Activated CD4-positive, alpha-beta memory T cell treated with anti-CD3 and anti-CD28 coated beads, Interleukin-2, amount 10 ng/mL, durations not matched to agents 7 days and 5 days (primary cell): ENCODE measurements at places on chromosomes 12 and 14. TPM values are rescaled to one million over a fixed set of nuclear protein-coding genes. Genes with fewer than 3 reads are reported as not detected.

Gene IL22
- total RNA-seq, result 3.8 TPM

Gene KRT74
- total RNA-seq, result not detected

Gene KRT86
- total RNA-seq, result 0.23 TPM

Gene ANKRD52
- 46.4 TPM for total RNA-seq
